ENCODE measurements at places on chromosomes 3 and 15. TPM values are rescaled to one million over a fixed set of nuclear protein-coding genes. Genes with fewer than 3 reads are reported as not detected.

The NMB gene
- 7.4 TPM for total RNA-seq

The PCLAF gene
- 90.7 TPM for total RNA-seq

The CALML4 gene
- 1.5 TPM for total RNA-seq

GRCh38 chr3:48042071-48042760 lies 26.0 kb upstream of the MAP4 start:
- DNase-seq = peak; percentile 42

DNA sequence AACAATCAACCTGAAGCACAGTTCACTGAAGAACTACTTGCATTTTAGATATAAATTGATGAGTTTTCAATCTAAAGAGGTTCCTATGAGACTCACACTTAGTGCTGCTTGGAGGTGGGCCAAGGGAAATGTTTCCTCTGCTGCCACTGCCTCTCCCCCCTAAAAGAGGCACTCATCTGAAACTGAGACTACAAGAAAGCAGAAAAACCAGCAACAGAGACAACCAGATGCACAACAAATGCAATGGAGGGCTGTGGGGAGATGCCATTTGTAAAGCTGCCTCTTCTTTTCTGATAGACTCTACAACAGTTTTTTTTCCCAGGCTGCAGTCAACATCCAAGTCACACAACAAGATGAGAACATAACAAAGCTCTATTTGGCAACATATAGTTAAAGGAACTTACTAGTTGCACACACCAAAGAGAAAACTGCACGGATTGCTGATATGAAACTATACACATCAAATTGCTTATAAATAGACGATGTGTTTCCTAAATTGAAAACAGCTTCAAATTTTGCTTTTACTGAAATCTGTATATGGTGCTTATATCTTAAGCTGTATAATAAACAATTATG lies 11.0 kb downstream of the TSPAN3 start:
- DNase-seq = no peak

The LRRIQ4 gene
- total RNA-seq = not detected

GRCh38 chr15:43302205-43302817 lies 28.1 kb downstream of the LCMT2 start:
- no peak for DNase-seq

The RTP4 gene
- 38.1 TPM for total RNA-seq

All from M059J (cell line).